ENCODE measurements at places on chromosomes 12 and 14. TPM values are rescaled to one million over a fixed set of nuclear protein-coding genes. Genes with fewer than 3 reads are reported as not detected.

The OTX2 gene
- not detected for total RNA-seq

DNA sequence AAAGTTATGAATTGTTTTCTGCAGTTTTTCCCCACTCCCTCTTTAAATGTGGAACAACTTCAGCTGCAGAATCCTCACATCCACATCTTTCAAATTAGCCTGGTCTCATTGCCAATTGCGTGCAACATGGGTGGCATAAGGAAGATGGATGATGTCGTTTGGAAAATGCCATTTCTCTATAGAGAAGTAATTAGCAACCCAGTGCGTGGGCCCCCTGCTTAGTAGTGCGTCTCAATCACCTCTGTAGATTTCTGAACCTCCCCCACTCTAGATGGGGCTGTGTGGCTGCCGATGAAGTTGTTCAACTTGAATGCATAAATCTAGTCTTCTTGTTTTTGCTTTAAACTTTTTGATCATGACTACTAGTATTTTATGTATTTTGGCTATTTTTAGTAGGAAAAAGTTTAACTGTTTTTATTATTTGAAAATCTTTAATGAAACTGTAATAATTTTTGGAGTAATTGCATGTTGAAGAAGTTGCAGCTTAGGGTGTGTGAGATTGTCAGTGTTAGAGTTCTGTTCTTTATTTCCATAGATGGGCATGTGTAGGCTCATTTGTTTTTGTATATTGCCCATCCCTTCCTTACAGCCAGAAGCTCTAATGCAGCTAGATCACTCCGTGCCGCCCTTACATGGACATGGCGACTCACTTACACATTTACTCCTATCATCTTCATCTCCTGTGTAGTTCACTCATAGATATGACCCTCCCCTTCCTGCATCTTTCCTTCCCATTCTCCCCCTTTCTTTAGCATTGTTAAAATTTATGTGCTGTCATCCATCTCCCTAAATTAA lies 358.2 kb downstream of the DIO2 start:
- DNase-seq: no peak
- H3K4me1 ChIP-seq: no peaks in the 10 kb centered on the region
- no peak overlapping the region for H3K4me3 ChIP-seq
- no peaks in the 10 kb centered on the region for H3K27me3 ChIP-seq

- H3K4me1 ChIP-seq: no peaks in the 10 kb centered on the region
- no peak for DNase-seq
- H3K36me3 ChIP-seq: no peaks in the 10 kb centered on the region
- no peak overlapping the region for H3K4me3 ChIP-seq
- H3K27me3 ChIP-seq: no peaks in the 10 kb centered on the region
- no peak overlapping the region for H3K27ac ChIP-seq
Observed at GRCh38 chr14:28542040-28542439, 224.5 kb upstream of the FOXG1 start.

- peak overlapping the region; percentile 87 for H3K27ac ChIP-seq
- H3K4me3 ChIP-seq: peak overlapping the region; percentile 87
- peak; percentile 56 for DNase-seq
Observed at GRCh38 chr14:75279153-75279762, 630 bp downstream of the FOS start.

DNA sequence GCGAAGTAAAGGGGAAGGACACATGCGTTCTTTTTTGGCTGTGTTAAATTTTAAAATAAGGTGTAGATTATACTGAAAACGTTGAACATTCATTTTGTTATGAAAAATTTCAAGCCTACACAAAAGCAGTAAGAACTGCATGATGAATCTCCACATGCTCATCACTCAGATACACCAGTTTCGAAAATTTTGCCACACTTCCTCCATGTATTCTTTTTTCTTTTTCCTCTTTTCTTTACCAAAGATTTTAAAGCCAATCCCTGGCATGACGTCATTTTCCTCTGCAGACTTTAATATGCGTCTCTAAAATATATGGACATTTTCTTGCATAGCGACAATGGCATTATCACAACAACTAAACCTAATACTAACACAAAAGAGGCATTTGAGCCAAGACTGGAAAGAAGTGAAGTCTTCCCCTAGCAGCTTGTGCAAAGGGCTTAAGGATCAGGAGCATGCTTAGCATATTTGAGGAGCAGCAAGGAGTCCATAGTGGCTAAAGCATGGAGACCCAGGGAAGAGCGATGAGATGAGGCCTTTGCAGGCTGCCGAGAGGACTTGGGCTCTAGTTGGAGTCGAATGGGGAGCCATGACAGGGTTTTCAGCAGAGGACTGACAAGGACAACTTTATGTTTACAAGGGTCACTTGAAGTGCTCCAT lies 111.9 kb downstream of the ERC1 start:
- H3K36me3 ChIP-seq: no peaks in the 10 kb centered on the region
- DNase-seq: no peak
- H3K27me3 ChIP-seq: no peaks in the 10 kb centered on the region
- H3K4me1 ChIP-seq: no peaks in the 10 kb centered on the region
- H3K27ac ChIP-seq: no peak overlapping the region

- H3K27ac ChIP-seq: no peak overlapping the region
- no peaks in the 10 kb centered on the region for H3K27me3 ChIP-seq
- no peaks in the 10 kb centered on the region for H3K36me3 ChIP-seq
- DNase-seq: no peak
Observed at GRCh38 chr12:78002878-78003277, 172.2 kb downstream of the NAV3 start.

The CAPZA3 gene
- not detected for total RNA-seq

The DHRS2 gene
- not detected for total RNA-seq

GRCh38 chr12:9706086-9706685 lies 26.7 kb downstream of the CLECL1 start:
- no peak for DNase-seq
- H3K27ac ChIP-seq: peak overlapping the region; percentile 30
- H3K4me3 ChIP-seq: no peak overlapping the region
- H3K4me1 ChIP-seq: peaks cover 44% of the 10 kb centered on the region
- no peaks in the 10 kb centered on the region for H3K27me3 ChIP-seq
- no peaks in the 10 kb centered on the region for H3K36me3 ChIP-seq

The GPR137C gene
- total RNA-seq: 0.22 TPM

Data from CD4-positive, CD25-positive, alpha-beta regulatory T cell (primary cell).